Stimulated activated CD4-positive, alpha-beta T cell treated with anti-CD3 and anti-CD28 coated beads, Interleukin-2, amount 100 ng/mL, for 24 hours (primary cell): ENCODE measurements at places on chromosomes 6 and 20.

- DNase-seq, result no peak
Measured at GRCh38 chr6:46772016-46772415, 21.2 kb upstream of the MEP1A start.

DNA sequence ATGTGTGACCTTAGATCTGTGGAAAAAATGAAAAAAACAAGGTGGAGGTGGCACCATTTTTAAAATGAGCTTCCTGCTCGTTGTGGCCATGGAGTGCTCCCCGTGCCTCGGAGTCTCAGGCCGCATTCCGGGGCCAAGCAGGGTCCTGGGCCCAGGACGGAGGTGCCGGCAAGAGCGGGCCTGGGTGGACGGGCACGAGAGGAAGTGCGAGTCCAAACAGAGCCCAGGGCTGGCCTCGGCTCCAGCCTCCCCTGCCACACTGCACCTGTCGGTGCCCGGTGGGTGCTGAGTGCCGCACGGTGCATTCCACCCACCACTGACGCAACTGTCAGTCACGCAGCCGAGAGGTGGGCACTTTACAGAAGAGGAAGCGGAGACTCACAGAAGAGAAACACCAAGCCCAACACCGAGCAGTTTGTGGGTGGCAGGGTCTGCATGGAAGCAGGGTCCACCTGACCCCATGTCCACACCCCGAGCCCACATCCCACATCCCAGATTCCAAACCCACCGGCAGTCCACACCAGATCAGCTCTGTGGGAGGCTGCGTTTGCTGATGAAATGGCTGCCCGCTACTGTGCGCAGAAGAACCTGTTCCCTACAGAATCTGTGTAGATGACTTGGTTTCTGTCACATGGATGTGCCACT lies 97.7 kb downstream of the PSMB1 start:
- DNase-seq, result no peak

DNA sequence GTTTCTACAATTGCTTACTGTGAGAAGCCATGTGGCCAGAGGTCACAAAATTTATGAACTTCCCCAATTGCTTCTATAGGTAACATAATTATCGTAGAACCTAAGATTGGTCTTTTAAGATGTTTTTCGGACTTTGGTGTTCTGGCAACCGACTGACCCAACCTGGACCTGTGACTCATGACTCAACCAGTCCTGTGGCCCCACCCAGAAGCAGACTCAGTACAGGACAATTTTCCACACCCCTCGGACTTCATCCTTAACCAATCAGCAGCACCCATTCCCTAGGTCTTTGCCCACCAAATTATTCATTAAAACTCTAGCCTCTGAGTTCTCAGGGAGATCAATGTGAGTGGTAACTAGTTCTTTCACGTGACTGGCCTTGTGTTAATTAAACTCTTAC lies 26.4 kb upstream of the AKAP12 start:
- DNase-seq, result no peak

DNA sequence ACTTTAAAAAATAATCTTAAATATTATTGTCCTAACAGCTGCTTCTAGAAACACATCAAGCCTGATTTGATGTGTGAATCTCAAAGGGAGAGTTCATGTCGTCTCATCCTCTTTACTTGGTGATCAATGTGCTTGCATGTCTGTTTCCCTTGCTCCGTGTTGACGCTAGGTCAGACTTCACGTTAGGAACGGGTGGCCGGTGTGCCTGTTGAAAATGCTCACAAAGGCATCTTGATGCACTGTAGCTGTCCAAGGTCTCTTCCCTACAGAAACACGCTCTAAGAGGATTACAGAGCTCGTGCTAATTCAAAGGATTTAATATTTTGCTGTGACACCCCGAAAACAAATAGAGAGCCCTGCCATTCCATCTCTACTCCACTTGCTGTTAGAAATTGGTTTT lies 84.6 kb downstream of the ID4 start:
- DNase-seq, result no peak

DNA sequence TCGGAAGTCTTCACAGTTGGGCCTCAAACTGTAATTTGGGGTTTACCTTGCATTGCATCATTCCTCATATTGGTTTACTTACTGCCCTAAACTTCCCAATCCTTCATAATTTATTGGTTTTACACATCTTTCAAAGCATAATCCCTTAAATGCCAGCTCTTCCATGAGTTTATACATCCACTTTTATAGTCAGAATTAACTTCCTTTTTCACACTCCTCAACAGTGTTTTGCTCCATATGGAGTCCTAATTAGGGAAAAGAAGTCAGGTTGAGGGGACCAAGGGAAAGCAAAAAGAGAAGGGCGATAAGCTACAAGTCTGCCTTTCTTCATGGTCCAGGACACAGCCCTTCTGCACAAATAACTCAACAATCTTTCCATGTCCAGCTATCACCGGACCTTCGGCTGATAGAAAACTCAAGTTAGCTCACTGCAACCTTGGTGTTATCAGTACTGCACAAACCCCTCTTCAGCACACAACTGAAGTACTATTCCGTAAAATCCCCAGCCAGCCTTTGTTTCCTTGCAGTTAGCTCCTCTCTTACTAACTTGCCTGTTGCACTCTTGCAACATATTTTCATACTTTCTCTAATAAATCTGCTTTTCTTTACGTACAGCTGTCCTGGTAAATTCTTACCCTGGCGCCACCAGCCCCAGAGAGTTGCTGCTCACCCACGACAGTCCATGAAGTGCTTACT lies 2.0 kb downstream of the EEF1E1 start:
- no peak for DNase-seq

DNA sequence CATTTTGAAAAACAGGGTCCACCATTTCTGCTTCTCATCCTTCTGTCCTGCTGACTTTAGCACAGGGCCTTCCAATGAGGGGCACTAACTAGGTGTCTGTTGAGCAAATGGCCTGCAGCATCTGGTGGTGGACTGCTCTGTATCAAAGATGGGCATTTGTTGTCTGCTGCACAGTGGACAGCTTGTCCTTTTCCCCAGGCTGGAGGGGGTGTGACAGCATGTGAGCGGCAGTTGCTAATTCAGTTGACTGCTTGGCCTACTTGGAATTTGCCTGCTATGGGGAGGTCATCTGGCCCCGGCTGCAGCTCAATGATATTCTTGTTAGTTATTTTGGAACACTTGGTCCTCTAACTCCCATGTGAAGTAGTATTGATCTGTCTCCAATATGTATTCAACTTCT lies 93.7 kb downstream of the SH3BGRL2 start:
- no peak for DNase-seq

GRCh38 chr6:148934539-148934938 lies 187.7 kb downstream of the UST start:
- DNase-seq, result no peak

DNA sequence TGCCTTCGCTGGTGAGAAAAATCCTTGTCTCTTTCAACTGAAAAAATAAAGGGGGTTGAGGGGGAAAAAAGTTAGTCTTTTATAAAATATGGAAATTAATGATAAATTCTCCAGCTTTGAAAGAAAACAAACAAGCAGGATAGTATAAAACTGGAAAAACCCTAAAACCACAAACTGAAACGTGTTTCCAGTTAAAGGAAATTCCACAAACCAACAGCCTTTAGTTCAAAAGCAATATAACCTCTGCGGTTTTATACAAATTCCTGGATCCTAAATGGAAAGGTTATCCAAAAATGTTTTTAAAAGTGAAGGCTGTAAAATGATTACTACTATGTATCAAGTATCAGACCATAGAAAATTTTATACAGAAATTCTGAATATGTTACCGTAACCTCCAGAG lies 55.6 kb downstream of the BMP5 start:
- no peak for DNase-seq

GRCh38 chr20:37839432-37839827 lies 63.5 kb upstream of the VSTM2L start:
- DNase-seq, result no peak

GRCh38 chr6:56744528-56744927 lies 101.8 kb upstream of the DST start:
- no peak for DNase-seq

DNA sequence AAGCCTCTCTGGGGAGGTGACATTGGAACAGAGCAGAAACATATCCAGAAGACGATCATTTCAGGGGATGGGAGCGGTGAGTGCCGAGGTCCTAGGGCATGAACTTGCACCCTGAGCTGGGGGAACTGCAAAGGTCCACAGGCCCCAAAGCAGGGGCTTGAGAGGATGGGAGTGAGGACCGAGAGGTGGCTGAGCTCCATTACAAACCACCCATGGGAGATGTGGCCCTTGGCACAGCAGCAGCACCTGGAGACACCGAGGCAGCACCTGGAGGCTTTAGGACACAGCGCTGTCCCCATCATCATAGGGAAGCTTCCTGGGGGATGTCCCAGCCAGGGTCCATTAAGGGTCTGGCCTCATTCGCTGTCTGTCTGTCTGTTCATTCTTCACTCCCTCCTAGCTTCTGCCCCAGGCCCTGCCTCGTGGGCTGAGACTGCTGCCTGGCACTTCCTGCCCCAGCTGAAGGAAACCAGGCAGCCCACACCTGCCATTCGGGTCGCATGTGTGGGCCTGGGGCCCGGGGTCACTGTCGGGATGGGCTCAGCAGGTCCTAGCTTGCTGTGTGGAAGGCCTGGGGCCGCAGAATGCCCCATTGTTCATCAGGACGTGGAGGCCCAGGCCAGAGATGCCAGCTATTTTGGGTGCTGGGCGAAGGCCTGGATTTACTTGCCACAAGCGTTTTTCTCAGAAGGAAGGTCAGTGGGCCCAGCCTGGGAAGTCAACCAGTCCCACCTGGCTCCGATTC lies 42.8 kb upstream of the STX16 start:
- no peak for DNase-seq

- DNase-seq, result no peak
Measured at GRCh38 chr6:148415511-148416260, 73.0 kb downstream of the SASH1 start.

DNA sequence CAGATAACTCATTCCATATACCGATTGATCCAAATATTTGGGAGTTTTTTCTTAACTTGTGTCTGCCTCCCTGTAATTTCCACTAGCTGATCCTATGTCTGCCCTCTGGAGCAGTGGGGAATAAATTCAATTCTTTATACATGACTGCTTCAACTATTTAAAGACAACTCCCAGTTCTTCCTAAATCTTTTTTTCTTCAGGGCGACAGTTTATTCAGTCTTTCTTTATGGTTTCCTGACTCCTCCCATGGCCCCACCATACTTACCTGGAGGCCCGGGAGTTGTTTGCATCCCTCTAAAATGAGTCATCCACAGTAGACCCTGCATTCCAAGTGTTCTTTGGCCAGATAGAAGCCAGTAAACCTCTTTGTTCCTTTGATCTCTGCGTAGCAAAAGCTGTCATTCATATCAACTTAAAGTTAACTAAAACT lies 73.6 kb downstream of the LCA5 start:
- no peak for DNase-seq
